ENCODE measurements at places on chromosomes 5 and 9. TPM values are rescaled to one million over a fixed set of nuclear protein-coding genes. Genes with fewer than 3 reads are reported as not detected.

GRCh38 chr9:121235512-121235911 lies 32.5 kb upstream of the GSN start:
- no peak for DNase-seq
- no peaks in the 10 kb centered on the region for H3K27me3 ChIP-seq
- H3K36me3 ChIP-seq = no peaks in the 10 kb centered on the region
- H3K27ac ChIP-seq = no peak overlapping the region
- H3K4me3 ChIP-seq = no peak overlapping the region

- H3K27ac ChIP-seq = no peak overlapping the region
- H3K4me3 ChIP-seq = no peak overlapping the region
- DNase-seq = no peak
- peaks cover 26% of the 10 kb centered on the region for H3K36me3 ChIP-seq
- H3K4me1 ChIP-seq = no peaks in the 10 kb centered on the region
Measured at GRCh38 chr5:10396552-10396951, 43.1 kb downstream of the MARCHF6 start.

- no peak overlapping the region for H3K27ac ChIP-seq
- H3K36me3 ChIP-seq = peaks cover 19% of the 10 kb centered on the region
- no peak overlapping the region for H3K4me3 ChIP-seq
- H3K4me1 ChIP-seq = no peaks in the 10 kb centered on the region
Measured at GRCh38 chr9:2833096-2833495, 10.8 kb downstream of the PUM3 start.

DNA sequence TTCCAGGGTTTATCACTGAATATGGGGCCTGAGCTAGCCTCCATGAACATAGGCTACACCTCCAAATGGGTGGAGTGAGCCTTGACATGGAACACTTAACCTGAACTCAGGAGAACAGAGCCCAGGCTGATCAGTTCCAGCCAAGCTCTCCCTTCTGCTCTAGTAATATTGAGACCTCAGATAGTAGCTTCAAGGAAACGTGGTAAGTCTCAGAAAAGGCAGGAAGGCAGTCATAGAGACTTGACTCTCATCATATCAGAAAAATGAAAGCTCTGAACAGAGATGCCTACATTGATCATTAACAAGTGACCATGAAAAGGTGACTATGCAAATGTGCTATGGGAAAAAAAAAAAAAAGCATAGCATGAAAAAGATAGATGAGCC lies 40.5 kb upstream of the MYO10 start:
- H3K4me3 ChIP-seq = no peak overlapping the region
- no peaks in the 10 kb centered on the region for H3K36me3 ChIP-seq
- no peak for DNase-seq
- no peaks in the 10 kb centered on the region for H3K4me1 ChIP-seq
- no peaks in the 10 kb centered on the region for H3K27me3 ChIP-seq

Gene JADE2
- total RNA-seq = 70.3 TPM

GRCh38 chr5:122252319-122252718 lies 59.7 kb upstream of the SNCAIP start:
- H3K4me3 ChIP-seq = no peak overlapping the region
- DNase-seq = no peak
- H3K27me3 ChIP-seq = no peaks in the 10 kb centered on the region
- no peaks in the 10 kb centered on the region for H3K4me1 ChIP-seq

DNA sequence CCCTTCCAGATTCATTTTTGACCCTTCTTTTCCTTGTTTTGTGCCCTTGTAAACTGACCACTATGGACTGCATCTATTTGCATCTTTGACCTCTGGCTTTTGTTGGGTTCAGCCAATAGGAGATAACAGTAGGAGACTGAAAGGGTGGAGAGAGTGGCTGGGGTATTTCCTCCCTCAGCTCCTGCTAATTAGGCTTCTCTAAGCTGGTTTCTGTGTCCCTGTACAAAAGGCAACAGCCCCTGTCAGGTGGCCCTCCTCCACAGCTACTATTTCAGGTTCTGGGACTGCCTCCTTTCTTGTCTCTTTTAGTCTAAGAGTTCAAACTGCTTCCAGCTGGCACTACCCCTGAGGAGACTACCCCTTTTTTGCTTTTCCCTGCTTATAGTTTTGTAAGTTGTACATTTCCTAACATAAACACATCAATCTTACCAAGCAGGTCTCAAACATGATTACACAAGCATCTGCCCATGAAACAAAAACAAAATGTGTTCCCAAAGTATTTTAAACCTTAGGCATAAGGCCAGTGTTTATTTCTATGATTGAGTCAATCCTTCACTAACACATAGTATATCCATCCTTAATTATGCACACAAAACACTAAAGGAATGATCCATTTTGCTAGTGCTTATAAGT lies 262.0 kb upstream of the TRPM3 start:
- H3K4me3 ChIP-seq = no peak overlapping the region
- DNase-seq = no peak
- H3K36me3 ChIP-seq = no peaks in the 10 kb centered on the region

GRCh38 chr5:125214080-125214479 lies 467.6 kb upstream of the ZNF608 start:
- no peak overlapping the region for H3K27ac ChIP-seq
- H3K4me3 ChIP-seq = no peak overlapping the region
- DNase-seq = no peak
- H3K4me1 ChIP-seq = no peaks in the 10 kb centered on the region

Gene KCNV2
- not detected for total RNA-seq

Gene MLANA
- total RNA-seq = not detected

Gene DBH
- total RNA-seq = 0.11 TPM

Gene CCL27
- total RNA-seq = not detected

- H3K36me3 ChIP-seq = no peaks in the 10 kb centered on the region
- peaks cover 17% of the 10 kb centered on the region for H3K4me1 ChIP-seq
- H3K4me3 ChIP-seq = no peak overlapping the region
- no peaks in the 10 kb centered on the region for H3K27me3 ChIP-seq
Measured at GRCh38 chr5:79936646-79937216, 54.3 kb downstream of the MTX3 start.

Gene FAM169A
- total RNA-seq = 45.0 TPM

DNA sequence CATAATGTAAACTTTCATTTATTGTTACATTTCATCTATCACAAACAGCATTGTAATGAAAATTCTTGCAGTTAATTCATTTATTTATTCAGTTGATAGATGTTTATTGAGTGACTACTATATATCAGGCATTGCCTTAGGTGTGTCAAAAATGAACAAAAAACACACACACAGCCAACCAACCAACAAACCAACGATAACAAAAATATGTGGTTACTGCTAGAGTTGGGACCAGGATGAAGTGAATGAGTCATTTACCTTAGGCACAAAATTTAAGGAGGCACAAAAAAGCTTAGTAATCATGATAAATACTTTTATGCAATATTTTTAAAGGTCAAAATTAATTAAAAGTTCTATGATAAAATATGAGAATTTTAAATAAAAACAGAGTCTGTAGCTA lies 223.4 kb downstream of the CSNK1G3 start:
- DNase-seq = no peak
- no peak overlapping the region for H3K27ac ChIP-seq
- H3K27me3 ChIP-seq = no peaks in the 10 kb centered on the region
- H3K4me3 ChIP-seq = no peak overlapping the region
